Activated naive CD4-positive, alpha-beta T cell treated with anti-CD3 and anti-CD28 coated beads for 36 hours (primary cell): ENCODE measurements at places on chromosomes 2 and 18. TPM values are rescaled to one million over a fixed set of nuclear protein-coding genes. Genes with fewer than 3 reads are reported as not detected.

DNA sequence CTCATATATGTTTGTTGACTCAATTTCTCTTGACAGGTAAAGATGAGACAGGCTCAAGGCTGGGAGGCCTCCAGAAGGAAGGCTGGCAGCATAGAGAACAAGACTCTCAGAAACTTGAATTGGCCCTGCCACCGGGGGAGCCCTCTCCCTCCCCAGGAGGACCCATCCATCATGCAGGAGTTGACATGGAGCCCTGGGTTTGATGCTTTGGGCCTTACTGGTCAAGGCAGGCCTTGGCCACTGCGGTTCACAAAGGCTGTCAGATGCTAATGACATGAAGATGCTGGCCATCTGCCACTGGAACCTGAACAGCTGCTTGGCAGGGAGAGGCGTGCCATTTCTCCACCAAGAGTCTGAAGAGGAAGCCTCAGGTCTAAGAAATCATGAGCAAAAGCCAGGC is 193.6 kb downstream of the MTCL1 start:
- no peak for DNase-seq

DNA sequence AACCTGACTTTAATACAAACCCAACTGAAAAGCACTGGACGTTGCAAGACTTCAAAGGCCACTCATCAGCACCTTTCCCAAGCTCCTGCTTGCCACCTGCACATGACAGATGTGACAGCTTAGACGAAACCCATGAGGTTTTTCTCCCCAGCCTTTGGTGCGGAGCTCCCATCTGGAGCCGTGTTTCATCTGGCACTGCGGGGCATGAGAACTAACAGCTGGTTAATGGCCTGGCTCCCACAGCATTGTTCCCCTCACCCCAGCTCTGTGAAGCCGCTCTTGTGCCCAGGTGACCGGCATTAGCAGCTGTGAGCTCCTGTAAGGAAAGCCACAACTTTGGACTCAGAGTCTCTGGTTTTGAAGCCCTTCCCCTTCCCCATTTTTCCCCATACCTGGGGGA is 50.9 kb downstream of the GALR1 start:
- DNase-seq: no peak

DNA sequence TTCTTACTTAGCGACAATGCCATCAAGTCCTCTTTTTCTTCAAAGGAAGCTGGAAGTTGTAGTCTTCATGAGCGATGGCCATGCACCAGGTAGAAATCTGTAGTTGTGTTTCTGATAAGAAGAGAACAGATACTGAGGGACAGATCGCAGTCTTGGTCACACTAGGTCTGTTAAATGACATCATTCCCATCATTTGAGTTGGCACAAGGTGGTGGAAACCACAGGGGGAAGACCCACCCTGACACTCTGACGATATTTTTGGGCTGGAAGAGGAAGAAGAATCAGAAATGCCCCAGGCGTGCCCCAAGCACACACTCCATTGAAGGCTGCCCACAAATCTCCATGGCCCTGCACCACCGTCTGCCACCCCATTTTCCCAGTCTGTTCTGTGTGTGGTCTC is 89.0 kb upstream of the BOD1L2 start:
- peak; percentile 36 for DNase-seq

GRCh38 chr2:229133155-229133772 is 137.8 kb downstream of the PID1 start:
- DNase-seq: no peak

DNA sequence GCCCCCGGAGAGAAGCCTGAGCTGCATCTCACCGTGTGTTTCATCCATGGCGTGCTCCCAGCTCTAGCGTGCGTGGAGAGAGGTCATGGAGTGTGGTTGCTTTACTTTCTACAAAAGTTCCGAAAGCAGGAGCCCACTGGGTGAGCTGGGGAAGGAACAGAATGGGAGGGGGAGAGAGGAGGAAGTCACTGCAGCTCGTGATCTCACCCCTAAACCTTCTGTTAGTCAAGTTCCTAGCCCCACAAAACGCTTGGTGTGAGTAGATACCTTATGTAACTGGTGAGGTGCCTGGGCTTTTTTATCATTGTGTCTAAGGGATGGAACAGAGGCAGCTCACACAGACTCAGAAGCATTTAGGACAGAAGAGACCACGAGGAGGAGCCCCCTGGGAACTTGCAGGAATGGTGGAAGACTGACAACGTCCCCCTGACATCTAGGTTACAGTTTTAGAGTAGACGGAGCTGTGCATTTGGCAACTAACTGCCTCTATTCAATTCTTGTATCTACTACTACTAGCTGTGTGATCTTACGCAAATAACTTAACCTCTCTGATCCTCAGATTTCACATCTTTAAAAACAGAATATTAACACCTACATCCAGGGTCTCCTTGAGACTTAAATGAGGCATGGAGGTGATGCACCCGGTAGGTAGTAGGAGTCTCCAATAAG is 123.3 kb downstream of the ARL4C start:
- DNase-seq: peak; percentile 33

GRCh38 chr18:68847219-68847837 is 49.4 kb downstream of the CCDC102B start:
- no peak for DNase-seq

GRCh38 chr18:58276789-58277739 is 233.0 kb downstream of the NEDD4L start:
- no peak for DNase-seq

- no peak for DNase-seq
These were observed 180.5 kb downstream of the ZNF516 start for GRCh38 chr18:76314496-76314895.

DNA sequence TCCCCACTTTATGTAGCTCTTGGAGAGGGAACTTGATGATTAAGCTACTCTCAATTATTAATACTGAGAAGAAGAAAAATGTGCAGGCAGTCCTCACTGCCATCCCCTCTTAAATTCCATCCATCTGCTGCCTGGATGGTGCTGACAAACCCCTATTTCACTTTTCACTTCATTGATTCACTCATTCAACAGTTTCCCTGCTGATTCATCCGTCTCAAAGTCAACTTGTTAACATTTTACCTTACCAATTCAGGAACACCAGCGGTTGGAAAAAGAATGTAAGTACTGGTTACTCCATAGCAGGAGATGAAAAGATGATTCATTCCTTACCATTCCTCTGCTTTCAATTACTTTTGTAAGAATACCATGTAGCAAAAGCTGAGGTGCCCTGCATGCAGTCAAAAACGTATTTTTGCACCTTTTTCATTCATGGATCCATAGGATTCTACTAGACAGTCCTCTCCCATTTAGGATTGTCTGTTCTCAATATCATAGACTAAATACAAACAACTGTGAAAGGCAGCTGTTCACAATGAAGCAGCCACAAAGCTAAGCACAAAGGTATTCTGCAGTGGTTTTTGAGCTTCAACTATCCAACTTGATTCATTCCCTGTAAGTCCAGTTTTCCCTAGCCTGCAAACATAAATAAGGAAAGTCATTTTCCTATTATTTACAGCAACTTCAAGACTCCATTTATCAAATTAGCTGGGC is 262.0 kb downstream of the MREG start:
- DNase-seq: no peak

GRCh38 chr2:54634021-54634420 is 89.4 kb upstream of the EML6 start:
- no peak for DNase-seq

GRCh38 chr2:62010632-62011256 is 105.3 kb downstream of the COMMD1 start:
- no peak for DNase-seq

GRCh38 chr2:240460253-240460711 is 24.8 kb downstream of the GPC1 start:
- peak; percentile 1 for DNase-seq

- no peak for DNase-seq
These were observed 53.2 kb downstream of the USP14 start for GRCh38 chr18:211582-211981.

DNA sequence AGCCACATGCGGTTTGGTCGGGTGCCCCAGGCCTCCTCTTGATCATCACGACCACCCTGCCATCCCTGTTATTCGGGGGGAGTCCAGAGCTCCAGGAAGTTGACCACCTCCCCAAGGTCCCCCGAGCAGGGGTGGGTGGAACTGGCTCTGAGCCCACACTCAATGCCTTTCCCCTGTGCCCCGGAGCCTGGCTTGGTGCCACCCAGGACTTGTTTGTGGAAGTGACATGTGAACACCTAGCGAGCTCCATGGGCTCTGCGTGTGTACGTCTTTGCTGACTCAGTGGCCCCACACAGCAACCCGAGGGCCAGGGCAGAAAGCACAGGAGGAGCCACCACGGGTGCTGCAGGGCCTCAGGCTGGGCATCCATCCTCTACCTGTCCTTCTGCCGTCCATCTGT is 32.5 kb downstream of the ODC1 start:
- no peak for DNase-seq

DNA sequence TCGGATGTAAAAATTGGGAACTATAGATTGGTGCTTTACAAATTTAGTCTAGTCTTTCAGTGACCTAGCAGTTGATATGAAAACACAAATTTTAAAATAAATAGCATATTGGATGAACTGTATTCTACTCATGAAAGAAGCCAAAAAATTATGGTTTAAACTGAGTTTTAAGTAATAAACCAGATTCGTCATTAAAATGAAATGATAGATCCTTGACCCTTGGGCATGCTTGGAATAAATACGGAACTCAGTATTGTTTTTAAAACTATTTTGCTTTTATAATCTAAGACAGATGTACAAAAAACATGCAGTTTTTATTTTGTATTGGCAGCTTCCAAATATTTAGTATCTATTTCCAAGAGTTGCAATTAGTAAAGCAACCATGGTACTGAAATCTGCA is 34.6 kb upstream of the TBR1 start:
- no peak for DNase-seq

DNA sequence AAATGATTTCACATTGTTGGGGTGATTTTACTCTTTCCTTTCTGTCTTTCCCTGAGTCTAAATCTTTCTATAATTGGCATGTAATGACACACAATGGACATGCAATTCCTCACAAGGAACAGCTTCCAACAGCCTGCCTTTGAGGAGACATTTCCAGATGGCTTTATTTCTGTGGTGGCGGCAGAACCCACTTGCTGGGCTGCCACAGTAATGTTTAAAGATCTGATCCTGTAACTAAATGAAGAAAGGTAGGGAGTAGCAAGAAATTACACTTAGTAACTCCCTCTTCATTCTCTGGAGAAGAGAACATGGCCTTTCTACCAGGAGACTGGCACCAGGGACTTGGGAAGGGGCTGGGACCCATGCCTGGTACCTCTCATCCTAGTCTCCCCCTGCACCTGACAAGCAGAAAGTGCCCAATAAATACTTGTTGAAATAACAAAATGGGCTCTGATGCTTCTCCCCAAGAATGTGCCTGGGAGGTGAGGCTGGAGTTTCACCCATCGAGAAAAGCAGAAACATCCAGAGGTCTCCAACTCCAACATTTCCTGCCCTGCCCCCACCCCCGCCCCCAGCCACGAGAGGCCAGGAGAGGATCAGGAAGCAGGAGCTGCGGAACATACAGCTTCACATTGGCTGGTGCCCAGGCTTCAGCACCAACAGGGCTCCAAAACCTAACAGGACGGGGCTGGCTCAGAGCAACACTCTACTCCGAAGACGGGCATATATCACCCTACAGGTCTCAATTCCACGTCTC is 92.1 kb downstream of the PXDN start:
- DNase-seq: no peak

ANO7 gene
- total RNA-seq: 0.57 TPM

NEU2 gene
- not detected for total RNA-seq

FABP1 gene
- not detected for total RNA-seq

PLCL1 gene
- 3.3 TPM for total RNA-seq

NEURL3 gene
- 0.57 TPM for total RNA-seq

KCNJ3 gene
- total RNA-seq: not detected

DAPL1 gene
- not detected for total RNA-seq

MROH2A gene
- total RNA-seq: not detected
